ENCODE measurements at places on chromosomes 3 and 15.

DNA sequence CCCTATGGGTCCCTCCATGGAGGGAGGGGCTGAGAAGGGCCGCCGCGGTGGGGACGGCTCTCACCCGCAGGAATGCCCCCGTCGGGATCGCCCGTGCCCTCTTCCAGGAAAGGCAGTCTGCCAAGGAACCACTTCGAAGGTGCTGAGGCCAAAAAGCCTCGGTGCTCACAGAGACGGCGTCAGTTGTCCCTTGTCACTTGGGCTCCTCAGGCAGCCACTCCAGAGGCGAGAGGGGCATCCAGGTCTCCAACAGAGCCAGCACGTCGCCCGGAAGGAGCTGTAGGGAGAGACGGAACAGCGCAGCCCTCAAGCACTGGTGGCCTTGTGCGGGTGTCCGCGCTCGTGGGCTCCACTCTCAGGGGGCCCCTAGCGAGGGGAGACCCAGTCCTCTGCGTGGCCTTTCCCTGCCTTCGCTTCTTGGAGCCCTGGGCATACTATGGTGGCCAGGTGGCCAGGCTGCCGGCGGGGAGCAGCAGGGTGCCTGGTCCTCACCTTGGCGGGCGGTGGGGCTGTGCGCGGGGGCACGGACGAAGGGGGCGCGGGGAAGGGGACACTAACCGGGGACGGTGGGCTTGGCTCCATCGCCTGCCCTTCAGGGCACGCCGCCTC, 994 bp downstream of the MESP1 start:
- no peak for DNase-seq

GRCh38 chr3:66437341-66437929, 63.4 kb downstream of the LRIG1 start:
- no peak for DNase-seq

- DNase-seq, result no peak
These were observed 5.2 kb downstream of the PARP3 start for GRCh38 chr3:51947215-51947900.

GRCh38 chr15:31171731-31172130, 70.2 kb upstream of the TRPM1 start:
- DNase-seq, result no peak

DNA sequence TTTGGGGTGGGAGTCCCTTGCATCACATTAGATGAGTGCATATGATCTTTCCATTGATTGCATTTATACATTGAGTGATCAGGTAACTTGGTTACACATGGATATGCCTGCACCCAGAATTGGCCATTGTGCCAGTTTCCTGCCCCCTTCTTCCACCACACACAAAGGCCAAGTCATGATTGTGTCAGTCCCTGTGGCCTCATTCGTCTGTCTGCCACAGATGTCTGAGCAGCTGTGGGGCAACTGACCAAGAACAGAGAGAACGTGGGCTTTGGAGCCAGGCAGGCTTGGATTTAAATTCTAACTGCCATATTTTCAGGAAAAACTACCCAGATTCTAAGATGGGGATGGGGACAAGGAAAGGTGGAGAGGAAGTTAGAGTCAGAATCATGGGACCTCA, 27.0 kb downstream of the CCNL1 start:
- DNase-seq, result no peak

All from H7 (cell line).